ENCODE measurements at places on chromosomes 2 and 18. TPM values are rescaled to one million over a fixed set of nuclear protein-coding genes. Genes with fewer than 3 reads are reported as not detected.

Gene DHRS9
- total RNA-seq = 29.2 TPM

Gene KIAA2012
- not detected for total RNA-seq

Gene DYNAP
- total RNA-seq = not detected

Gene TMEM247
- total RNA-seq = not detected

Gene VPS54
- 15.9 TPM for total RNA-seq

Gene SP140
- not detected for total RNA-seq

Gene PSTPIP2
- total RNA-seq = 1.8 TPM

Gene NLRC4
- not detected for total RNA-seq

Gene RFTN2
- 0.72 TPM for total RNA-seq

All from cardiac atrium fibroblast (primary cell).